Effector memory CD4-positive, alpha-beta T cell (primary cell): ENCODE measurements at places on chromosomes 1 and 21.
A peak's percentile ranks its signal among the peaks of the same experiment; 100 is the strongest.

DNA sequence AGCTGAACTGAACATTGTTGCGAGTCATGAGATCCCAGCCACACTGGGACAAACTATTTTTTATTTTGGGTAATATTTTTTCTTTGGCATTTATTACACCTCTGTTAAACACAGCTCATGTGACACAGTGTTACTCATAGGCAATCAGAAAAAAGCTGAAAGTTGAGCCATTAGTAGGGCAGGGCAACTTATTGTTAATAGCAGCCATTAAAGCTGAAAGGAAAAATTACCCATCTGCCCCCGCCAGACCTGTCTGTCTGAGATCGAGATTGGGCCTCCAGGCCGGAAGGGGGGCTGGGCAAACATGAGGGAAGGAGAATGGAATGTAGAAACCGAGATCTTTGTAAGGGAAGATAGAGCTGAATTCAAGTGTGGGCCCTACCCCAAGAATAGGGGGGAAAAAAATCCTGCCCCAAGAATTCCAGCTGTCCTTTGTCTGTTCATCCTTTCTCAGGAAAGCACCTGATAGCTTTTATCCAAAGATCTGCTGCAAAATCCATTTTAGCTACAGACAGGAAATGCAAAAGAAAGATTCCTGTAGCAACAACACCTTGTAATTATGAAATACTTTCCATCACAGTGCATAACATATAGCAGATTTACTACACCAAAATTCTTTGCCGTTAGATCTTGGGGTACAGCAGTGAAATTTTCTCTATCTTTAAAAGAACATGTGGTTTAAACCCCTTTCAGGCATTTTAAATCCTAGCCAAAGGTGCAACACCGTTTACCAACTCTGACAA lies 212.8 kb downstream of the PBX1 start:
- H3K4me3 ChIP-seq: no peak overlapping the region
- DNase-seq: no peak
- no peaks in the 10 kb centered on the region for H3K36me3 ChIP-seq
- no peaks in the 10 kb centered on the region for H3K27me3 ChIP-seq
- H3K4me1 ChIP-seq: no peaks in the 10 kb centered on the region
- no peak overlapping the region for H3K27ac ChIP-seq

- no peaks in the 10 kb centered on the region for H3K27me3 ChIP-seq
- no peak overlapping the region for H3K4me3 ChIP-seq
- H3K36me3 ChIP-seq: peaks cover 4% of the 10 kb centered on the region
- H3K4me1 ChIP-seq: no peaks in the 10 kb centered on the region
These were observed 179.2 kb downstream of the PATJ start for GRCh38 chr1:61921435-61921834.

DNA sequence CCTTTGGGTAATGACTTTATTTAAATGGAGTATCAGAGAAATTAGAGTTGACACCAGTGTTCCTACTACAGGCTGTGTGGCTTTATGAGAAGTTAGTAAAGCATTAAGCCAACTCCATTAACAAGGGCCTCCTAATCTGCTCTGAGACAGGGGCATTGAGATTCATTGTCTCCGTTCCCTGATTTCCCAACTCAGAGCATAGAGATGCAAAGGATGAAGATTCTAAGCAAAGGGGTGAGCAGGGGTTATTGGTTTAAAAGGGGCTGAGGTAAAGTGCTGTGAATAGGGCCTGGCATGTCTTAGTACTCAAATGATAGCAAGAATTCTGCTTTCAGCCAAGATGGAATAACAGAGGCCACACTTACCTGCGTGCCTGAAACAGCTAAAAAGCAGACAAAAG lies 428.4 kb downstream of the PTPRU start:
- H3K27me3 ChIP-seq: no peaks in the 10 kb centered on the region
- DNase-seq: no peak
- no peak overlapping the region for H3K4me3 ChIP-seq
- H3K36me3 ChIP-seq: no peaks in the 10 kb centered on the region
- H3K27ac ChIP-seq: no peak overlapping the region

DNA sequence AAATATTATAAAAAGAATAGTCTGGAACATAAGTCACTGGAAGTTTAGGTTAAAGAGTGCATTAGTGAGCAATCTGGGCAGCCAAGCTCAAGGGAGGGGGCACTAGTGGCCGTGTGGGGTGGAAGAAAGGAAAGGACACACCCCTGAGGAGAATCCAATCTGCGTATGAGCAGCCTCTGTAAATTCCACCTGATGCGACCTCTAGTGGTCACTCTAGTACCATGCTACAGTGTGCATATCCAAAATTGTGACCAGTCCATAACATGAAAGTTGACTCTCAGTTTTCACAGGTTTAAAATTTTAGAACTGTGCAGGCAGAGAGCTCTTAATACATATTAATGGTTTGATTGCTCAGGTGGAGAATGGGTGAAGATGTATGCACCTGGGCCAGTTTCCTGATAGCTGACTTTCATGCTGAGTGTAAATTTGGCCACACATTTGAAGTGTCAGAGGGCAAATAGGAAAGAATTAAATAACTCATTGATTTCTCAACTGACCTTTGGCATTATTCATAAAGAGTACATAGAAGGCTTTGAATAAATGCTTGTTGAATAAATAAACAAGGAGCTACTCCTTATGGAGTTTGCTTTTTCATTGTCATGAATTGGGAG lies 105.9 kb upstream of the C21orf91 start:
- peak; percentile 29 for DNase-seq
- H3K27ac ChIP-seq: no peak overlapping the region
- no peaks in the 10 kb centered on the region for H3K36me3 ChIP-seq
- no peaks in the 10 kb centered on the region for H3K27me3 ChIP-seq
- no peak overlapping the region for H3K4me3 ChIP-seq

GRCh38 chr1:87121711-87122163 lies 206.9 kb upstream of the LMO4 start:
- H3K36me3 ChIP-seq: no peaks in the 10 kb centered on the region
- no peaks in the 10 kb centered on the region for H3K27me3 ChIP-seq
- no peaks in the 10 kb centered on the region for H3K4me1 ChIP-seq
- no peak overlapping the region for H3K27ac ChIP-seq
- H3K4me3 ChIP-seq: no peak overlapping the region
- no peak for DNase-seq

DNA sequence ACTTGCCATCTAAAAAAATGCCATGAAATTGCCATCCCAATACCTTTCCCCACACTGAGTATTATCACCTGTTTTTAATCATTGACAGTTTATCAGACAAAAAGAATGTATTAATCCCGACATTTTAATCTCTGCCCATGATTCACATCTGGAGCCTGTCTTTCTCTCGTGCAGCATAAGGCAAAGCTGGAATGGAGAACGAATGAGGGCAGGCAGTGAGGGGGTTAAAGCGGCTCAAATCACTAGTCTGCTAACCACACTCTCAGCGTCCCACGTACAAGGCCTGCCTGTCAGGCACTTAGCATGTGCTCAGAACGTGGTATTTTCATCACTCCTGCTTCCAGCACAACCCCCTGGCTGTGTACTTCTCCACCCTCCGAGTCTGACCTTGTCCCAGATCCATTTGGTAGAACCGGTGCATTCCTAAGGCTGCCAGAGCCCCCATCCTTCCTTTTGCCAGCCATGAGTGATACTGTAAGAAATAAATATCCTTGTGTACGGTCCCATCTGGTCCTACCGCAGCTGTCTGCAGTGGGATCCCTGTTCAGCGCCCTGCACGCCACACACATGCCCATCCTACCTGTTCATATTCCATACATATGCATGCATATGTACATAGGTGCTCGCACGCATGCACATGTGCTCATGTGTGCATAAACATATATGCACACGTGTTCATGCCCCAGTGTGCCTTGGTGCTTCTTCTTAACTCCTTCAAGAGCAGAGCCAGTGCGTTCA lies 34.6 kb upstream of the FHAD1 start:
- H3K4me1 ChIP-seq: no peaks in the 10 kb centered on the region
- H3K27me3 ChIP-seq: no peaks in the 10 kb centered on the region
- no peak overlapping the region for H3K27ac ChIP-seq
- no peak for DNase-seq
- H3K36me3 ChIP-seq: no peaks in the 10 kb centered on the region

- no peak overlapping the region for H3K4me3 ChIP-seq
- H3K4me1 ChIP-seq: no peaks in the 10 kb centered on the region
- no peak overlapping the region for H3K27ac ChIP-seq
- DNase-seq: no peak
- no peaks in the 10 kb centered on the region for H3K36me3 ChIP-seq
These were observed 563.0 kb upstream of the CHRM3 start for GRCh38 chr1:238823416-238823815.

DNA sequence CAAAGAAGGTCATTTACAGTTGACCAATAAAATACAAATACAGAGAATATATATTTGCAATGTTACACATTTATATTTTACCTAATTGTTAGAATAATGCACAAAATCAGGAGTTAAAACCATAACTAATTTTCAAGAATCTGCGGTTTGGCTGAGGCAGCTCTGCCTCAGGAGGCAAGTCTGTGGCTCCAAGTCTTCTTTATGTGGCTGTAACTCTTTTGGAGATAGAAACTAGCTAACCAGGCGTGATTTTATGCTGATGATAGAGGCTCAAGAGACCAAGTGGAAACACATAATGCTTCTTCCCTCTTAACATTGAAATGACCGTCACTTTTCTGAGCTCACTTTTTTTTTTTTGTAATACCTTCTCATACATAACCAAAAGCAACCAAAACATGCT lies 744.7 kb upstream of the CXADR start:
- no peak overlapping the region for H3K4me3 ChIP-seq
- DNase-seq: no peak
- H3K27ac ChIP-seq: no peak overlapping the region
- no peaks in the 10 kb centered on the region for H3K27me3 ChIP-seq
- no peaks in the 10 kb centered on the region for H3K36me3 ChIP-seq
- no peaks in the 10 kb centered on the region for H3K4me1 ChIP-seq

GRCh38 chr1:41754540-41754939 lies 164.2 kb downstream of the HIVEP3 start:
- H3K27me3 ChIP-seq: no peaks in the 10 kb centered on the region
- no peak overlapping the region for H3K4me3 ChIP-seq
- no peaks in the 10 kb centered on the region for H3K36me3 ChIP-seq
- peaks cover 8% of the 10 kb centered on the region for H3K4me1 ChIP-seq
- H3K27ac ChIP-seq: no peak overlapping the region
- no peak for DNase-seq

DNA sequence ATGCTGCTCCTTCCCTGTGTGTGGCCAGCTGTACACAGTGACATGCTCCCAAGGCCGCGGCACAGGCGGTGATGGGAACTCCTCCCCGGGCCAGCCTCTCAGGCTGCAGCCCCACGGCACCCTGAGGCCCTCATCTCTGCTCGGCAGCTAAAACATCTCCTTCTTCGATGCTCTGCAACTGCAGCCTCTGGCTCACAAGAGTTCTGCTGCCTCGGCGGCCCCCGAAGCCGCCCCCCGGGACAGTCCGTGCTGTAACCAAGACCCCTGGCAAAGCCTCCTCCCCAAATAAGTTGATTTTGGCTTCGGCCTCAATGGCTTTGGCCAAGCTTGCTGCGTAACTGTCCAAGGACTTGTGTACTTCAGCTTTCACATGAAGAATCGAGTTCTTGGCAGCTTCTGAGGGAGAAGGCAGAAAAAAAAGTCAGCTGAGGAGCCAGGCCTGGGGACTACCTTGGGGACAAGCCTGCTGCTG lies 51.3 kb downstream of the GPR161 start:
- no peaks in the 10 kb centered on the region for H3K4me1 ChIP-seq
- H3K4me3 ChIP-seq: no peak overlapping the region
- H3K27ac ChIP-seq: no peak overlapping the region
- H3K36me3 ChIP-seq: no peaks in the 10 kb centered on the region

DNA sequence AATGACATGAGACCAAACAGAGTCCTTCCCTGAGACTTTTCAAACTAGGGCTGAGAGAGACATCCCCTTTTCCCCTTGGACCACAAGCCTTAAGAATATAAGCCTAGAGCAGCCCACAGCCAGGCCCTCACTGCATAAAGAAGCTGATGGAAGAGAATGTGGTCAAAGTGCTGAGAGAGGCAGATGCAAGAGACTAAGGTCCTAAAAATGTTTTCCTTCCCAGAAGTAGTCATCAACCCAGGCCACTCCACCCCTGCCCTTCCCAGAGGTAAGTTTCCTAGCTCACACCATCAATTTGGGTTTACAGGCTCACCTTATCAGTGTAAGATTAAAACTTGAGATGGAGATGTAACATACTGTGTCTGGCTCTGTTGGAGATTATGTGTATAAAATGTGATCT lies 58.2 kb downstream of the BCAR3 start:
- no peak overlapping the region for H3K27ac ChIP-seq
- H3K4me3 ChIP-seq: no peak overlapping the region
- H3K36me3 ChIP-seq: no peaks in the 10 kb centered on the region
- no peaks in the 10 kb centered on the region for H3K4me1 ChIP-seq

DNA sequence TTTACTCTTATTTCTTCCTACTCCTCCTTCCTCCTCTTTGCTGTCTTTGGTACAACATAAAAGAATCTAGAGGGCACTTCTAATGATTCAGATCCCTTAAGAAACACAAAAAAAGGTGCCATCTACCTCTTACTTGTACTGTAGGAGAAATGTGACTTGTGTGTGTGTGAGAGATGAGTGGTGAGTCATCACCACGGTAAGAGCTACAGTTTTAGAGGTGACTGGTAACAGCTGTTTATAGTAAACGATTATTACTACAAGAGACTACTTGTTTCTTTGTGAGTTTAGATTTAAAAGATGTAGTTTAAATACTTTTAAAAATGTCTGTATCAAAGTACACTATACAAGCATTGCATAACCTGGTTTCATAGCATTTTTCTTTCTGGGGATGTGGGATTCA lies 40.4 kb downstream of the SLC35D1 start:
- peaks cover 4% of the 10 kb centered on the region for H3K36me3 ChIP-seq
- H3K27ac ChIP-seq: no peak overlapping the region
- no peaks in the 10 kb centered on the region for H3K4me1 ChIP-seq
- no peak overlapping the region for H3K4me3 ChIP-seq
